ENCODE measurements at places on chromosomes 12 and 14.

DNA sequence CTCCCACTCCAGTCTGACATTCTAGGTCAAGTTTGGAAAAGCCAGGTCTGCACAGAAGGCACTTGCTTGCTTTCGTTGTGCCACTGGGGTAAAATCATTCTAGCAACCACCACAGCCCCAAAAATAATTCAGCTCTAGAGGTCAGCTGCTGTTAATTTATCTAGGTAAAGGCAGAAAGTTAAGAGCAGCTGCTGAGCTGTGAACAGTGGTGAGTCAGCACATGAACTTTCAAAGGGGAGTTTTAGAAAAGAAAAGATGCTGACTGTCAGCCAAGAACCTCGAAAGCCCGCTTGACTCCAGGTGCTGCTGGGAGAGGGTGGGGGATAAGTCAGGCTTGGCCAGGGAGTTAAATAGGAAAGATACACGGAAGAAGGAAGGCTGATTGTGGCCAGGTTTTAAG lies 12.7 kb downstream of the CCDC197 start:
- DNase-seq, result no peak

DNA sequence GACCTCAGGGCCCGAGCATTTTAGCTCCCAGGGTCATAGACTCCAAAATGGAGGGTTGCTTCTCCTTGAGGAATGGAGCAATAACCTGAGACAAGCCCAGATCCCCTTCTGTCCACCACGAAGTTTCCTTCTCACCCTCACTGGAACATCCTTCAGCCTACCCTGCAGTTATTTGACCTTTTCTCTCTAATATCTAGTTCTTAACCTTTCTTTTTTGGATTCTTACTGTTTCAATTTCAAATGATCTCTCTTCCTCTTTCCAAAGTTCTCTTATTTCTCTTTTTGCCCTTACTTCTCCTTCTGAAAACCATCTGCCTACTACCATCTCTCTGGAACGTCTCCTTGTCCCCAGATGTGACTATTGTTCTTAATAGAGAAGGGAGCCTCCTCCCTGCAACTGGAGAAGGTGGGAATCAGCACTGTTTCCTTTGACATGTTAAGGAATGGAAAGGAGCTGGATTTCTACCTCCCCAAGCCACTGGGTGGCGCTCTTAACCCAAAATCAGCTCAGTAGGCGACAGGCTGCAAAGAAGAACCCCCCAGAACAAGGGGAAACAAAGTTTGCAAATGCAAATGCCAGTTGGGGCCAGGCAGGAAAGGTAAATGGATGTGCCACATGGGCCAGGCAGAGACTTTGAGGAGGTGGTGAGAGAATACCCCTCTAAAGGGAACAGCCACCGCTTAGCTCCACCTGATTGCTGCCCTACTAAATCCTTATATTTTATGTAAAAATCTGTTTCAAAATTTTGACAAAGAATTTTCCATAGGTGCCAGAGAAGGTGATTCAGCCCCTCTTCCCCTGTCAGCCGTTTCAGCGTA lies 22.4 kb upstream of the PDE1B start:
- peak; percentile 37 for DNase-seq

GRCh38 chr14:76926521-76927251 lies 100.5 kb downstream of the LRRC74A start:
- DNase-seq, result no peak

- peak; percentile 58 for DNase-seq
These were observed 45.5 kb downstream of the FGD4 start for GRCh38 chr12:32444895-32445294.

DNA sequence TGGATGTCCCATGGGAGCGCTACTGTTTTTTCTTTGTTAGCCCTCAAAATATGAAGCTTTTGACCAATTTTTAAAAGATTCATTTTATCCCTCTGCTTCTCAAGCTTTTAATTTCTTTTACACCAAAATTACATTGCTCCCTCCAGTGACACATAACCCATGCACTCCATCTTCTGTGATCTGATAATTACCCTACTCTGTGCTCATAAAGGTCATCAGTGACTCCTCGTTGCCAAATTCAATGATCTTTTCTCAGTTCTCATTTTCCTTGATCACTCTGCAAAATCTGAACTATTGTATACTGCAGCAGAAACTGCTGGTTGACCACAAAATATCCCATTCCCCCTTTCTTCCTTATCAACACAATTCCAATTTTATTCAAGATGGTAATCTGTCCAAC lies 8.7 kb upstream of the PTGDR start:
- DNase-seq, result no peak

- no peak for DNase-seq
These were observed 25.5 kb upstream of the FBXO34 start for GRCh38 chr14:55245657-55246268.

GRCh38 chr12:79886917-79887519 lies 47.9 kb downstream of the PPP1R12A start:
- DNase-seq, result peak; percentile 76

DNA sequence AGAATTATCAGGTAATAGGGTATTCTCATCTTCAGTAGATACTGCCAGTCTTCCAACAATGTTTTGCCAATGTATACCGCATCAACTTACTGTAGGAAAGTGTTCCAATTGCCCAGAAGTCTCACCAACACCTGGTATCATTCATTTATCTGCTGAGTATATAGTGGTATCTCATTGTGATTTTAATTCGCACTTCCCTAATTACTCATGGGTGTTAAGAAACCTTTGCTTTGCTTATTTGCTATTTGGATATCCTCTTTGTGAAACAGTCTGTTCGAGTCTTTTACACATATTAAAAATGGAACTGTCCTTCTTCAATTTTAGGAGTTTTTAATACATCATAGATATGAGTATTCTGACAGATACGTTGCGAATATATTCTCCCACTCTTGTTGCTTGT lies 6.1 kb downstream of the TM7SF3 start:
- DNase-seq, result no peak

DNA sequence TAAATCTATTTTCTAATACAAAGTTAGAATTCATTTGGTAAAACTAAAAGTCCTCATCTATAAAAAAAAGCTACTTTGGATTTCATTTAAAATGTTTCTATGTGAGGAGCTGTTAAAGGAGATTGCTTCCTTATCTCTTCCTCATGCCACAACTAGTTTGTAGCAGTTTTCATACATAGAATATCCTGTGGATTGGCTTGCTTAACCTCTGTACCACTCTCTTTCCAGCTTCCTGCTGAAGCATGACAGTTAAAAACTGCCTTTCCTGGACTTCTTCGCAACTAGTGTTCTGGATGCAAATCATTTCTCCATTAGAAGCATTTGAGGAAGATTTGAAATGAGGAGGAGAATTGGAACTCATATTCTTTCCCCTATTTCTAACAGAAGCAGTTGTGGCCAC lies 49.6 kb downstream of the ST8SIA1 start:
- DNase-seq, result no peak

- DNase-seq, result no peak
These were observed 104.0 kb downstream of the NCOR2 start for GRCh38 chr12:124463341-124463921.

- DNase-seq, result peak; percentile 62
These were observed 3.3 kb downstream of the PPP1R3E start for GRCh38 chr14:23299211-23299957.

DNA sequence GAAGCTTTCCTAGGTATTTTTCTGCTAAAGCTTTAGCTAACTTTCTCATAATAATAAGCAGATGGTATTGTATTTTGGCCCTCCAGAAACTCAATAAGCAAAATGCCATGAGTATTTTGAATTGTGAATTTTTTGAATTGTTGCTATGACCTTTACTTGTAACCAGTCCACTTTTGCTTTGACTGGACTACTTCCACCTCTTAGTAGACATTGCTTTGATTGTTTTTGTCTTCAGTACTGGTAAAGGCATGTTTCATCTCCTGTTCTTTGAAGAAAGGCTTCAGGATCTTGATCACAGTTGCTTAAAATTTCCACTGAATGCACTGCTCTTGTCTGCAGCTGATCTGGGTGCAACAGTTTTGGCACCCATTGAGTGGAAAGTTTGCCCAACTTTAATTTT lies 102.3 kb downstream of the TRMT5 start:
- DNase-seq, result no peak

- DNase-seq, result no peak
These were observed 3.1 kb downstream of the SOS2 start for GRCh38 chr14:50228313-50228712.

GRCh38 chr12:130011611-130012385 lies 108.0 kb upstream of the TMEM132D start:
- no peak for DNase-seq

DNA sequence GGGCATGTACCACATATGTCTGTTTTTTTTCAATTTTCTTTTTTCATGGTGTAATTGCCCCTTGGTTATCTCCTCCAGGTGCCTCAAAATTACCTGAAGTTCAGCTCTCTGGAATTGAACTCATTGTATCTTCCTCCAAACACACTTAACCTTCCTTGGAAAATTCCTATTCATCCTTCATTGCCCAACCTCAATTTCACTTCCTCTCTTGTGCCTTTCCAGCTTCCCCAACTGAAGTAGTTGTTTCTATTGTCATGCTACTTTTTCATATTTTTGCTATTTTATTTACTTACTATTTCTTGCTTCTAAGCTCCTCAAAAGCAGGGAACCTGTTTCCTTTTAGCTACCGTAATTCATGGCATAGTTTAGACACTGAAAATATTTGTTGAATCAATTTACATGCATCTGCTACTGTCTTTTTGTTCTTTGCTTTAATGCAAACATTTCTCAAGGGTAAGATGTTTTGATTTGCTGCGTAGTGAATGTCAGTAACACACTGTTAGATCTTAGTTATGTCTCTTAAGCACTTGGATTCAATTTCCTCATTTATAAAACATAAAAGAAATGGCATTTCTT lies 37.0 kb upstream of the STXBP6 start:
- no peak for DNase-seq

GRCh38 chr12:52241205-52241842 lies 8.3 kb downstream of the KRT7 start:
- DNase-seq, result no peak

DNA sequence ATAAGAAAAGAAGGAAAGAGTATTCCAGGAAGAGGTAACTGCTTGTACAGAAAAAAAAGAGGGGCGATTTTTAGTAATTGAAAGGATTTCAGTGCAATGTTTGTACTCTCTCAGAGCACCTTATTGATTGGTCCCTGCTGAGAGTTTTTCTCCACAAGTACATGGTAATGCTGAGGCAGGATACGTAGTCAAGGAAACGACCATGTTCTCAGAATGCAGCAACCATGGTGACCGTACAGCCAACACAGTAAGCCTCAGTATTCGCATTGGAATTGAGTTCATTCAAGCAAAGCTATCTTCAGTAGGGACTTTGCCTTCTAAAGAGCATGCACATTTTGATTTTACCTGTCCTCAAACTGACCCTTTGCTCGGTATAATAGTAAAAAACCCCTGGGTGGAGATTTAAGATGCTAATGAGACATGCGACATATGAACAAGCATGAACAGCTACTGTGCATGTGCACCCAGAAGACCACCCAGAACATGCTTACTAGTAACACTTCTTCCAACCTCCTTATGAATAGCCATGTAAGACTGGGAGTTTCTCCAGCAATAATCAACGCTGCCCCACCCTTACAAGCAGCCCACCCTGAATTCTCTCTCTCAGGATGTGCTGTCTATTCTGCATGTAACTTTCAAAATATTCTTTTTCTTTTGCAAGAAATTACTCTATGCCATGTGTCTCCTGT lies 6.2 kb upstream of the SLC41A2 start:
- no peak for DNase-seq

DNA sequence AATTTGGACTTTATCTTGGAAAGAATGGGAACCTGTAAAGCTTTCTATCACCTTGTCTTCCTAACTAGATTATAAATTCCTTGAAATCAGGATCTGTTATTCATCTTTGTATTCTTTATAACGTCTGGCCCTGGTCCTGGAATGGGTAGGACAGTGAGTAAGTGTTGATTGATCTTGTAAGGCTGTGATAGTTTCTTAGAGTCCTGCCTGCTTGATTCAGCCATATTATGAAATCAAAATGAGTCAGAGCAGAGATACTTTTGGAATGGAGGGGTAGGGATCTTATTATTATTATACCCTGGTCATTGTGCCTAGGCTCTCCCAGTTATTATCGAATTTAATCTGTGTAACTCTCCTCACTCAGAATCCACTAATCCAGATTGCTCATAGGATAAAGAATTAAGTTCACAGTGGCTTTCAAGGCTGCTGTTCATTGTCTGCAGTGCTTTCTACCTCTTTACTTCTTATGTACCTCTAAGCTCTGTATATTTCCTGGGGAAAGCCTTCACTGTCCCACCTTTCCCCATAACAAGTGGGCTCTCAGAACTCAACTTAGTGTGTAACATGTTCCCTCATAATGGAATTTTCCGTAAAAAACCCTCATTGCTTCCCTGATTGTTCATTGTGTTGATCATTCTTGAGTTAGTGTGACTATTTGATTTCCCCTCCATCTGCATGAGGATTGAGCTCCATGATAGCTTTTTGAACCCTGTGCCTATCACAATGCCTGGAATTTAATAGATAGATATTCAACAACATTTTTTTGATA lies 93.3 kb downstream of the DAAM1 start:
- DNase-seq, result no peak

DNA sequence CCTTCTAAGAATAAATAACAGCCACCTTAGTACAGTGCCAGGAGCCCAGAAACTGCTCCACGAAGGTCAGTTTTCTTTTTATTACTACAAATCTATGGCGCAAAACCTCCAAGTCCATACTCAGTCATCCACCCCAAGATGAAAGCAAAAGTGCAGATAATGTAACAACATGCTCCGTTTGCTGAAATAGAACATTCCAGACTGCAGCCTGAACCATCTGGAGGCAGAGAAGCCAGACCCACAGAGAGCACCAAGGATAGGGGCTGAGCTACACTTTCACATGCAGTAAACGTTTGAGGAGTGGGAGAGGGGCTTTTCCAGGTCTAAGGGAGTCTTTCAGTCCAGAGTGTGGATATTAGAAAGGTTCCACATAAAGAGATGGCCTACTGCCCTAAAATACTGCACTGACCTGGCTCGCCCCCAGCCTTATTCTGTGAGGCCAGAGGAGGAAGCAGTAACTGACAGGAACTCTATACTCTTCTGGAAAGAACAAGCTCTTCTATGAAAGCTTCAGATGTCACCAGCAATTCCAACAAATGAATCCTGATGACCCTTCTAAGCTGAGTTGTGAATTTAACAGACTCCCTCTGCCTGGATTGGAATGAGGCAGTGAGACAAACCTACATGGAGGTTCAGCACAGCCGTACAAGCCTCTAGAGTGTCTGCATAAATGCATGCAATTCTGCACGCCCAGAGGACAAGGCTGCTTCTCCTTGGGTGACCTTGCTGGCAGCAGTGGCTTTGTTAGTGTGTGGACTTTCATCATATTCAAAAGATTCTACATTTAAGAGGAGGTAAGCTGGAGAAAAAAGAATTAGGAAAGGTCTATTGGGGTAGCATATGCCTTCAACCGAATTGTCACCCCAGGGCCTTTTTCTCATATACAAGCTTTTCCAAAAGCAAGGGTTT lies 153.9 kb upstream of the EGLN3 start:
- DNase-seq, result no peak
